ENCODE measurements at places on chromosomes 12 and 14. TPM values are rescaled to one million over a fixed set of nuclear protein-coding genes. Genes with fewer than 3 reads are reported as not detected.

The ANKRD9 gene
- 3.7 TPM for total RNA-seq

DNA sequence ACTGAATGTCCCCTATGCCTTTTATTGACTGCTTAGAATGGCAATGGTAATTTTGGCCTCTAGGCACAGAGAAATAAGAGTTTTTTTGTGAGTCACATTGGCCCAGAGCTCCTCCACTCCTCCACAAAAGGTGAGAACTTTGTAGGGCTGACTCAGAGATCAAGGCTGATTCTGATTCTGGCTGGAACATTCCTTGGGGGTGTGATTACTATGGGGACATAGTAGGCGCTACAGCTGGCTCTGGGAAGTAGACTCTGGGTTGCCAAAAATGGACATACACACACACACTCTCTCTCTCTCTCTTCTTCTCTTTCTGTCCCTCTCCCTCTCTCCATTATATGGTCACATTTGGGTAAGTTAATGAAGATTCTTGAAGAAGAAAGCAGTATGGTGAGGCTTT, 174.6 kb upstream of the DDHD1 start:
- DNase-seq: no peak

DNA sequence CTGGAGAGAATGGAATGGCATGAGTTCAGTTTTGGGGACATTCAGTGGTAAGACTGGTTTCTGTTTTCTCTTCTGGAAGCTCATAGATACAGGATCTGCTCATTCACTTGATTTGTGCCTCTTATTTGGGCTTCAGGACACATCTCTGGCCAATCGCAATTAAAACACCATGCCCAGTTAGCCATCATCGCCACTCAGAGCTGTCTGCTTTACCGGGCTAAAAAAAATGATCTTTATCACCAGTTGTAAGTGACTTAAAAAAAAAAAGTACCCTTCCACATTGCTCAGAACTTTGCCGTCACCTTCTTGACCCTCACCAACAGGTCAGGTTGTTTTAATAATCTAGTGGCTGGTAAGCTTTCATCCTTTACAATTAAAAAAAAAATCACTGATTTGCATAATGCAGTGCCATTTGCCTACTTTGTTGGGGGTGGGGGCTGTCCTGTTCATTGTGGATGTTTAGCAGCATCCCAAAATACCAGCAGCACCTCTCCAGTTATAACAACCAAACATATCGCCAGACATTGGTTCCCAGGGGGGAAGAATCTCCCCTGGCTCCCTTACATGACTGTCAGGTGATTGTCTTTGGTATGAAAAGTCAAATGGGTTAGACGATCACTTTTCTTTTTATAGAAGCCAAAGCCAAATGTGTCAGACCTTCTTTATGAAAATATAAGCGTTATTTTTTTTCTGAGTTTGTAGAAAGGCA, 150.1 kb downstream of the PRKCH start:
- no peak for DNase-seq

DNA sequence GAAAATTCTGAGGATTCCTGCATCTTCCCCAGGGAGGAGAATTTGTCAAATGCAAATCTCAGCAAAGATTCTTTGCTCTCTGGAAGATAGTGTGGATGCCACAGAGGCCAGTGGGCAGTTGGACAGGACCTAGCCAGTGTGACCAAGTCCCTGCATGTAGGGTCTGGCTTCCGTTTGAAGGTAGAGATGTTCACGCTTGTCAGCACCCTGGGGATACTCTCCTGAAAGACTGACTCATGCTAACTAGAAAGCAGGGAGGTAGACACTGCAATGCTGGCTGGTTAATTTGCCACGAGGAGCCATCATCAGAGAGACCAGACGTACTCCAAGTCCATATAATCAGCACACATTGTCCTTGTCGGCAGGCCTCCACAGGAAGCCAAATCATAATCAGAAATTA, 130.1 kb downstream of the SAMD4A start:
- no peak for DNase-seq

GRCh38 chr12:69910694-69911093, 85.7 kb downstream of the MYRFL start:
- no peak for DNase-seq

GRCh38 chr12:110640275-110641025, 26.5 kb downstream of the TCTN1 start:
- no peak for DNase-seq

- no peak for DNase-seq
These were observed 360.4 kb upstream of the FOXG1 start for GRCh38 chr14:28406196-28406595.

DNA sequence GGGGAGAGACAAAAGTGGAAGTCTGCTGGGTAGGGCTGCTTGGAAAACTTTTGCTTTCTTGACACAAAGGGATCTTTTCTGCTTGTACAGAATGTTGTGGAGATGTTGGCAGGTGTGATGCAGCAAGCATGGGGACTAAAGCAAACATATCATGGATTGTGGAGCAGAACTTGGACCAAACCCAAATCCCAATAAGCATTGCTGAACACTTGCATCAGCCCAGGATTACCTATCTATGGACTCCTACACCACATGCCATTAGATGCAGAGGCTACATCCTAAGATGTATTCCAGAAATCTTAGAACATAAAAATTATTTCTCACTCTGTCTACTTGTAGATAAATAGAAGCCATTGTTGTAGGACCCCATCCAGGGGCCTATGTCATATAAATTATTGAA, 44.7 kb upstream of the RERG start:
- DNase-seq: no peak
